ENCODE measurements at places on chromosomes 2 and 18. TPM values are rescaled to one million over a fixed set of nuclear protein-coding genes. Genes with fewer than 3 reads are reported as not detected.

The MAP2 gene
- 12.6 TPM for total RNA-seq

The NTSR2 gene
- total RNA-seq, result not detected

The HOXD10 gene
- total RNA-seq, result not detected

The VWA3B gene
- 0.64 TPM for total RNA-seq

The LHCGR gene
- total RNA-seq, result 0.20 TPM

The AGBL5 gene
- 7.9 TPM for total RNA-seq

The FSHR gene
- 0.17 TPM for total RNA-seq

The ESCO1 gene
- 10.0 TPM for total RNA-seq

The ALLC gene
- not detected for total RNA-seq

The AOX1 gene
- 1.7 TPM for total RNA-seq

The ABCB11 gene
- 0.23 TPM for total RNA-seq

The UGT1A10 gene
- total RNA-seq, result not detected

The ODC1 gene
- total RNA-seq, result 72.5 TPM

The MYL1 gene
- 0.50 TPM for total RNA-seq

The PLEKHH2 gene
- 0.82 TPM for total RNA-seq

The SP140 gene
- 1.2 TPM for total RNA-seq

The GPC1 gene
- total RNA-seq, result 187 TPM

The ANKAR gene
- total RNA-seq, result 4.4 TPM

The DNAJC27 gene
- 8.6 TPM for total RNA-seq
